NCI-H1436 treated with DMSO at 0.1 percent for 48 hours (cell line): ENCODE measurements at places on chromosomes 2 and 18.

DNA sequence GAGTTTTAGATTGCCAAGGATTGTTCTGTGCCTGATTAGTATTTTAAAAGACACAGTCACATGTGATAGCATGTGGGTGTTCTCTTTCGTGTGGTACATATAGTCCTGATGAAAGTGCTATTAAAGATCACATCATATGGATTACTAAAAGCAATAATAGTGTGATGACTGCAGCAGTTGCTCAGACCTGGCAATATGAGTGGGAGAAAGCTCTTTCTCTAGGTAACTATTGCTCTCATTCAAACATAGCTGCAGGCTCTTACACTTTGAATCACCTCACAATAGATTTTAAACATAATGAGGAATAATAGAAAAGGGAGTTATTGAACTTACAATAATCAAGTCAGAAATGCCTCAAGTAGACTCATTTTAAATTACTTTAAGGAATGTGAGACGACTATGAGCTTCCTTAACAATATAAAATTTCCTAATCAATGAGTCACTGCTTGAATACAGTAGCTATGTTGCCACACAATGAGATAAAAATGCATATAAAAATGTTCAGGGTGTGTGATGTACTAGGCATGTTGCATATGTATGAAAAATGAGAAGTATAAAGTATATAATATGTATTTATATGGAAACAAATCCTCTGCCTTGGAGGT is 452.1 kb downstream of the TMX3 start:
- no peak for DNase-seq

DNA sequence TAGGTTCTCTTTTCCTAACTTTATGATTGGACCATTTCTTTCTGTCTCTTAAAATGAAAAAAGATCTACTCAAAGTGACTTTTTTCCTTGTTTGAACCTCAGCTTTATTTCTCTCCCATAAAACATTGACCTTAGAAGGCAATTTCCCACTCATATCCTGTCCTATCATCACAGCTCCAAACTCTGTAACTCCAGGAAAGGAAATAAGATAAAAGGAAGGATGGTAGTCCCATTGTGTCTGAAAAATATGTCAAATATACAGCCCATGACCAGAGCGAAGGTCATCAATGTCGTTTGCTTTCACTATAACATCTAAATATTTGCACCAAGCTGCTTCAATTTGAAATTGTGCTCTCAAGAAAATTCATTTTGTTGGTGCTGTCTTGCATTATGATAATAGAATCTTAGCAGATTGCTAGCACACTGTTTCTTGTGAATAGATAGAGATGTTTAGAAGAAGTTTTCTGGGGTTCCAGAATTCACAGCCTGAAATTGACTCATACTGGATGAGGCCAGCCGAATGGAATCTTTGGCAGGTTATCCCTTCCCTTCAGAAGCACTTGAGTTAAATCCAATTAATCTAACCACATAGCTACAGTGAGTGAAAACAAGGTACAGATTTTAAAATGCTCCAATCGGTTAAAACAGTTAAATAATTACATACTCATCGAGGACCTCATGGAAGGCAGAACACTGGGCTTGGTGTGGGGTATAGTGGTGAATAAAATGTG is 95.1 kb downstream of the CRIM1 start:
- no peak for DNase-seq

GRCh38 chr2:110820128-110820527 is 87.8 kb downstream of the ACOXL start:
- DNase-seq: no peak

DNA sequence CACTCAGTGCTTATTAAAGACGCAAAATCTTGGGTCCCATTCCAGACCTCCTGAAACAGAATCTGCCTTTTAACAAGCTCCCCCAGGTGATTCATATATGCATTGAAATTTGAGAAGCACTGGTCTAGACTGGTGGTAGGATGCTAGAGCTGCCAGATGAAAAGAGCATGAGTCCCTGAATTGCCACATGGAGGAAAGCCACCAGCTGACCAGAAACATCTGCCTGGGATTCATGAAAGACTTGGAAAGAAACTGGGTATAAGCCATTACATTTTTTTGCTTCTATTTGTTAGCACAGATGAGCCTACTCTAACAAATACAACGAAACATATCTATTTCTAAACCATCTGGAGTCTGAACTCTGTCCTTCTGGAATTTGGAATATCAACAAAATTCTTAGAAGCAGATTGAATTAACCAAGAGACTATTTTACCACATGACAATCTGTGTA is 228.9 kb downstream of the RBM43 start:
- DNase-seq: no peak

- DNase-seq: no peak
Observed at GRCh38 chr2:73074110-73075069, 2.9 kb upstream of the SFXN5 start.

GRCh38 chr2:26982102-26982742 is 11.8 kb downstream of the MAPRE3 start:
- DNase-seq: peak; percentile 48

DNA sequence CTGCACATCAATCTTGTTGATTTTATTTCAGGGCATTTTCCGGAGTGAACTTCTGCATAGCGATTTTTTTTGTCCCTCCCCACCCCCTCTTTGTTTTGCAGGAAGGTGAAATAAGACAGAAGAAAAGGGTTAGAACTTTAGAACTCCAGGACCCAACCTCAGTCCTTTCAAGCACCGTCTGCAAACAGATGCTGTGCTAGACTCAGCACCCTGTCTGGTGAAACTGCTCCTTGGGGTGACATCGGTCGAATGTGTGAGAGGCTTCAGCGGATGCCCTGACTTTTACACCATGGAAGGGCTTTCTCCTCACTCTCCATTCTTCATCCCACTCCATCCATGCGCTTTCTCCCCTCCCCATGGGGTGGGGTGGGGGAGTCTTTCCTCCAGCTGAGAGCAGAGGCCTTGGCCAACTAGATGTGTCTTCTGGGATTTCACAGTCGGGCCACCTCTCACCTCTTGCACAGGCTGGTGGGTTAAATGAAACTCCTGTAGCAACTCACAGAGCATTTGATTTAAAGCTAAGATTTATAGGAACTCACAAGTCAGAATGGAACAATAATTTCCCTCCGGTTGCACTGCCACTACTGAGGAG is 43.3 kb upstream of the EDAR start:
- DNase-seq: no peak

DNA sequence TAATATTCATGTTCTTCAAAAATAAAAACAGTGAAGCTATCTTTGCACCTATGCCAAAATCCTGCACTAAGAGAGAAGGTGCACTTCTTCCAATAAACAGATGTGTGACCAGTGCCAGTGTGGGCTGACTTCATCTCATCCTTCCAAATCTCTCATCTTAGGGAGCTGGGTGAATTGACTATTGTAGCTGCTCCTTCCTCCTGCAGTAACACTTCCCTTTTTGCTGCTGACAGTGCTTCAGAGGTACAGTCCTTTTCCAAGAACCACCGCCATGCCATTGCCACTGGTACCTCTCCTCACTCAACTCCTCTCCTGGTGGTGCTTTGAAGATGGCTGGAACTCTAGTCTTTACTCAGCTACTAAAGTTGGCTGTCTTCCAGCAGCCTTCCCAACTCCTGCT is 42.1 kb upstream of the ARHGAP25 start:
- no peak for DNase-seq

GRCh38 chr2:113716291-113716690 is 40.2 kb downstream of the SLC35F5 start:
- DNase-seq: no peak
